ENCODE measurements at places on chromosomes 12 and 14. TPM values are rescaled to one million over a fixed set of nuclear protein-coding genes. Genes with fewer than 3 reads are reported as not detected.

COX8C gene
- total RNA-seq, result not detected

OGFOD2 gene
- total RNA-seq, result 9.4 TPM

PTPRO gene
- 1.7 TPM for total RNA-seq

CPNE6 gene
- not detected for total RNA-seq

MIP gene
- total RNA-seq, result not detected

KCNC2 gene
- not detected for total RNA-seq

PXMP2 gene
- 1.8 TPM for total RNA-seq

NOXRED1 gene
- total RNA-seq, result not detected

ACOT6 gene
- total RNA-seq, result not detected

NR4A1 gene
- total RNA-seq, result 59.7 TPM

LBHD2 gene
- total RNA-seq, result not detected

IFNG-AS1 gene
- total RNA-seq, result 3.0 TPM

SERPINA10 gene
- not detected for total RNA-seq

GLIPR1L1 gene
- not detected for total RNA-seq

WDHD1 gene
- total RNA-seq, result 1.6 TPM

NFATC4 gene
- total RNA-seq, result not detected

KCNJ8 gene
- total RNA-seq, result not detected

PPP4R4 gene
- total RNA-seq, result not detected

HECTD4 gene
- total RNA-seq, result 39.6 TPM

RPS26 gene
- total RNA-seq, result 36.7 TPM

FOXG1 gene
- not detected for total RNA-seq

Data from CD8-positive, alpha-beta T cell (primary cell).